MCF 10A (cell line): ENCODE measurements at places on chromosomes 5 and 9. TPM values are rescaled to one million over a fixed set of nuclear protein-coding genes. Genes with fewer than 3 reads are reported as not detected.

GRCh38 chr9:89786655-89787054 lies 181.8 kb downstream of the GADD45G start:
- DNase-seq: peak; percentile 23

DNA sequence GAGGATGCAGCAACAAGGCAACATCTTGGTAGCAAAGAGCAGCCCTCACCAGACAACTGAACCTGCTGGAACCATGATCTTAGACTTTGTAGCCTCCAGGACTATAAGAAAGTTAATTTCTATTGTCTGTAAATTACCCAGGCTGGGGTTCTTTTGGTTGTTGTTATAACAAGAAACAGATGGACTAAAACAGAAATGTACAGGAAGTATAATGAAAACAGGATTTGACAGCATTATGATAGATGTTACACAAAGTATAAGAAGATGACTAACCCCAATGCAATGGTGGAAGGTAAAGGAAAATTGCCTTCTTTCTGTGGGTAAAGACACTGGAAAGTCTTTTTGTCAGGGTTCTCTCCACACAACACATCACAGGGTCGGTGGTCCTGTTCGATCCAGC lies 204.2 kb downstream of the SGCD start:
- no peak for DNase-seq

GRCh38 chr5:16776611-16777251 lies 159.4 kb downstream of the MYO10 start:
- DNase-seq: no peak

DNA sequence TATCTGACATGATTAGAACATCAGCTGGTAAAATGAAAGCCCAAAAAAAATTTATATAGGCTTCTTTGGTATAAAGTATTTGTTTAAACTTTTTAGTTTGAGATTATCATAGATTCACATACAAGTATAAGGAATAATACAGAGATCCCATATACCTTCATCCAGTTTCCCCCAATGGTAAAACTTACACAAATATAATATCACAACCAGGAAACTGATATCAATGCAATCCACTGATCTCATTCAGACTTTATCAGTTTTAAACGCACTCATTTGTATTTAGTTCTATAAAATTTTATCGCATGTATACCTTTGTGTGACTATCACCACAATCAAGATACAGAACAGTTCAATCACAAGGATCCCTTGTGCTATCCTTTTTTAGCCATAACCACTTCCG lies 3.8 kb downstream of the FAM114A2 start:
- no peak for DNase-seq

DNA sequence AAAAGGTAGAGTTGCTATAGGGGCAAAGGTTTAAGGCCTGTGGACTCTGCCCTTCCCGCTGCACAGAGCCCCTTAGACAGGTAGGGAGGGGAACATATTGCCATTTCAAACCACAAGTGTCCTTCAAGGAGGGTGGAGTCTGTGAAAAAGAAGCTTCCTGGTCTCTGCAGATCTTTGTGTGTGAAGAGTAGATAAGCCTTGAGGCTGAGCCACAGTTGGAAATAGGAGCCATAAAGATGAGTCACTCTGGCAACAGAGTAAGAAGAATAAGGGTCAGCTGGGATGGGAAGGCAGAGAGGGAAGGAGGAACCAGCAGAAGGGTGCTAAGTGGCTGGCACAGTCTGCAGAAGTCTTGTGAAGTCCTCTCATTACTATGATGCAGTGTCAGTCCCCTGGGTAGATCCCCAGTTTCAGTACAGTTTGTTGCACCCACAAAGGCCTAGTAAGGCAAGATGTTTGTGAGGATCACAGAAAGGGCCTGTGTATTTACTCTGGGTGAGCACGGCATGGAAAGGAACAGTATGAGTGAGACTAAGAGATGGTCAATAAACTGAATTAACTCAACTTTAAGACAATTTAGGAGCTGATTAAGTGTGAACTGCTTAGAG lies 18.1 kb downstream of the GRXCR2 start:
- DNase-seq: peak; percentile 80

DNA sequence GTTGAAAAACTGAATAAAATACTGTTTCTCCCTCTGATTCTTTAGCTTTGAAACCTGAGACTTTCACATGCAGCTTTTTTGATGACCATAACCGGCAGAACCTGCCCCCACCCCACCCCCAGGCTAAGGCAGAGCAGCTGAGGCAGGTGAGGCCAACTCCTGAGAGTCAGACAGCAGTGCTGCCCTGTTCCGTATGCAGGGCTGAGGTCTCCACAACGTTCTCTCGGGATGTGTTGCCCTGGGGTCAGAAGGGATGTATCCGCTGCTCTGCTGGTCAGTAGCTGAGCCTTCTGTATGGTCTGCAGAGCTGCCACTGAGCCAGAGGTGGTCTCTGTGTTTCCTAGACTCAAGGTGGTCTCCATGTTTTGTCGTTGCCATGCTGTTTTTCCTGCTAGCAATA lies 190.5 kb downstream of the AOPEP start:
- no peak for DNase-seq

Gene FLT4
- not detected in 2 replicates for total RNA-seq

Gene RAB24
- 34.3 and 42.6 TPM in 2 replicates for total RNA-seq

Gene CTSV
- total RNA-seq: 1.9 and 2.8 TPM in 2 replicates

Gene IFNK
- not detected in 2 replicates for total RNA-seq

Gene LMBRD2
- 7.9 and 9.6 TPM in 2 replicates for total RNA-seq

Gene KCNN2
- not detected in 2 replicates for total RNA-seq
